Ascending aorta (tissue), 2 donors: ENCODE measurements at places on chromosomes 2 and 18.

DNA sequence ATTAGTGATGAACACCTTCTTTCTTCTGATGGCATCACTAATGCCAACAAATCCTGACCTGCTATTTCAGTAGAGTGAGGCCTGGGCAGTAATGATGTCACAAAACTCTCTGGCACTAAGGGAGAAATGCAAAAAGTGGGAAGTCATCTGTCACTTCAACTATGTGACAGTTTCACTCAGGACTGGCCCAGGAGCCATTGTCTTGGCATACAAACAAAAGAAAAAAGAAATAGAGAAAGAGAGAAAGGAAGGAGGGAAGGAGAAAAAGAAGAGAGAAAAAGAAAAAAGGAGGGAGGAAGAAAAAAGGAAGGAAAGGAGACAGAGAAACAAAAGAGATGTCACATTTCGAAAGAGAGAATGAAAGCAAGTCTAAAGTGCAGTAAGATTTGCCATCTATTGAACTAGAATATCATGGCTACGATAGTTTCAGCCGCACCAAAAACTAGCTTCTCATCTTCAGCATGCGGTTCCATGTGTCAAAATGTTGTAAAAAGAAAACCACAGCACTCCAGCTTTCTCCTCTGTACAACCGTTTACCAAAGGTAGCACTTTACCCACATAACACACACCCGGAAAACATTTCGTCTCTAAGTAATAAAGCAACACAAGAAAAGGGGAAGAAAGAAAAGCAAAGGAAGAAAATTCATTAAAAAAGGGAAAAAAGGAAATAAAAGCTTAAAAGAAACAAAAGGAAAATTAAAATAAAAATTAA, 50.1 kb downstream of the CD226 start:
- H3K4me3 ChIP-seq = no peak overlapping the region
- H3K36me3 ChIP-seq = peaks cover 3% of the 10 kb centered on the region
- no peak for DNase-seq
- H3K4me1 ChIP-seq = no peaks in the 10 kb centered on the region
- no peak overlapping the region for H3K27ac ChIP-seq
- H3K27me3 ChIP-seq = no peaks in the 10 kb centered on the region

DNA sequence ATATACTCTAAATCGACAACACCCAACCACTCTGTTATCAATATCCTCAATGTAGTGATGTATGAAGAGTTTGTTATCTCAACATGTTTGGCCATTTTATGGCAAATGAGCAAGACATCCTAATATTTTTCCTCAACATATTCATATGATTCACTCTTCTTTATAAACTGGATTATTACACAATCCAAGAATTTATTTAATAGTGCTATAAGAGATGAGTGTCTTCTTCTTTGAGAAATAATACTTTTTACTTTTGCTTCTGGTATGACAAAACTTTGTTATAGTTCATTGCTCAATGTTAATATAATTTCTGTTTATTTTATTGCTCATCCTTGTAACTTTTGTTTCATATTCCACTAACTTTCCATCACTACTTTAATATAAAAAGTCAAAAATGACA, 44.3 kb downstream of the SCN9A start:
- H3K27ac ChIP-seq = no peak overlapping the region
- no peaks in the 10 kb centered on the region for H3K4me1 ChIP-seq
- no peaks in the 10 kb centered on the region for H3K36me3 ChIP-seq
- H3K27me3 ChIP-seq = no peaks in the 10 kb centered on the region

- no peaks in the 10 kb centered on the region for H3K4me1 ChIP-seq
- peaks cover 3% of the 10 kb centered on the region for H3K36me3 ChIP-seq
- DNase-seq = no peak
- H3K27ac ChIP-seq = no peak overlapping the region
- no peak overlapping the region for H3K4me3 ChIP-seq
These were observed 112.8 kb downstream of the PHLPP1 start for GRCh38 chr18:62828091-62828640.

DNA sequence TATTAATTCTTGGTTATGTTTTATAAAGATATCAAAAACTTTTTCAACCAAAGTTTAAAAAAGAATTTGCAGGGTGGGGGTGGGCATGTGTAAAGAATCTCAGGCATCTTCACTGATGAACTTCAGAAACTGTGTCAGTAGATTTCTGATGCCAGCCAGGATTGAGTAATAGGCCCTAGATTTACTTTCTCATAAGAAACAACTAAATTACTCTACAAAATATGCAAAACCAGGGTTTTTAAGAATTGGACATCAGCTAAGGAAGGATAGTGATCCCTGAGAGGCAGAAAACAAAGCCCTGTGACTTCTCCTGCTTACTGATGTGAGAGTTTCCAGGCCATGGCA, 11.9 kb upstream of the IL1R1 start:
- no peak overlapping the region for H3K27ac ChIP-seq
- H3K36me3 ChIP-seq = no peaks in the 10 kb centered on the region
- H3K4me3 ChIP-seq = no peak overlapping the region
- DNase-seq = no peak
- no peaks in the 10 kb centered on the region for H3K4me1 ChIP-seq

DNA sequence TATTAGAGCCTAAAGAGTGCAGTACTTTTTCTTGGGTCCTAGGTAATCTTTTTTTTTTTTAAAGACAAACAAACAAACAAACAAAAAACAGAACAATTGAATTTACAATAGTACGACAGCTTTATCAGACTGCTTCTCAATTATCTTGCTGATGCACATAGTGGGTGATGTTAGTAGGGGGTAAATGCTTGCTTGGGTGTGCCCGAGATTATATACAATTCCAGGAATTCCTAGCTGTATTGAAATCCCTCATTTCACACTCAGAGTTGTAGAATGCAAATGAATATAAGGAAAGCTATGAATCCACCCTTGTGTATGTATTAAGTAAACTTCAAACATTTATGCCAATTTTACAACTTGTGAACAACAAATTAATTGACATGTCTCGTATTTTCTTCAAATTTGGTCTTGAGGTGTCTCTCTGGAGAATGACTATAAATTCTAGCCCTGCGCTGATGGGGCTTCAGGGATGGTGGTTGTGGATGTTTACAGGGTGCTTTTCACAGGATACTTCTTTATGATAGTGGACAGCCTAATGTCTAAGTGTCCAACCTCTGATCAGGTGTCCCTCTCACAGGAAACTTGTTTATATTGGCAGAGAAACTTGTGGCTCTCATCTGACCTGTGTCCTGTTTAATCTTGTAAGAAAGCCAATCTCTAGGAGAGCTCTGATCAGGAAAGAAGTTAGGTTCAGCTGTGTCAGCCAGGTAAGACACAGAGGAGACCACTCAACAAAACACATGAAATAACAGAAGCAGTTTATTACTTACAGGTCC, 61.9 kb upstream of the SLC39A10 start:
- H3K4me3 ChIP-seq = no peak overlapping the region
- no peaks in the 10 kb centered on the region for H3K4me1 ChIP-seq
- no peak for DNase-seq
- no peak overlapping the region for H3K27ac ChIP-seq
- no peaks in the 10 kb centered on the region for H3K27me3 ChIP-seq

GRCh38 chr2:103823847-103824246, 1030.1 kb upstream of the POU3F3 start:
- DNase-seq = no peak
- no peak overlapping the region for H3K4me3 ChIP-seq
- no peak overlapping the region for H3K27ac ChIP-seq
- no peaks in the 10 kb centered on the region for H3K36me3 ChIP-seq
- H3K27me3 ChIP-seq = no peaks in the 10 kb centered on the region

DNA sequence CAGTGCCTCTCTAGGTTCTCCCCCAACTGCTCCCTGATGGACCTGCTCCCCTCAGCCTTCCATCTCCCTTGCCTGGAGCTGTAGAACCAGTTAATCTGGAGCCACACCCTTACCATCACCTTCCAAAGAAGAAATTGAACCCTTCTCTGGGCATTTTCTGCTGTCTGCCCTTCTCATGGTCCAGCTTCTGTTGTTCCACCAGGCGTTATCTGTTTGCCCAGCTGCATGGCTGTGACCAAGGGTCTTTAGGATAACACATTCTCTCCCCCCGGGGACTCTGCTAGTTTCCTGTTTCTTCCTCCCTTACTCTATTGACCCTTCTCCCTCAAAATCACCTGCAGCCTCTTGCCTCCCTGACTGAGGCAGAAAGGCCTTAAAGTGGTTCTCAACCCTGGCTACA, 3.2 kb upstream of the ANKRD53 start:
- no peak overlapping the region for H3K4me3 ChIP-seq
- DNase-seq = no peak
- H3K27me3 ChIP-seq = no peaks in the 10 kb centered on the region
- no peak overlapping the region for H3K27ac ChIP-seq

DNA sequence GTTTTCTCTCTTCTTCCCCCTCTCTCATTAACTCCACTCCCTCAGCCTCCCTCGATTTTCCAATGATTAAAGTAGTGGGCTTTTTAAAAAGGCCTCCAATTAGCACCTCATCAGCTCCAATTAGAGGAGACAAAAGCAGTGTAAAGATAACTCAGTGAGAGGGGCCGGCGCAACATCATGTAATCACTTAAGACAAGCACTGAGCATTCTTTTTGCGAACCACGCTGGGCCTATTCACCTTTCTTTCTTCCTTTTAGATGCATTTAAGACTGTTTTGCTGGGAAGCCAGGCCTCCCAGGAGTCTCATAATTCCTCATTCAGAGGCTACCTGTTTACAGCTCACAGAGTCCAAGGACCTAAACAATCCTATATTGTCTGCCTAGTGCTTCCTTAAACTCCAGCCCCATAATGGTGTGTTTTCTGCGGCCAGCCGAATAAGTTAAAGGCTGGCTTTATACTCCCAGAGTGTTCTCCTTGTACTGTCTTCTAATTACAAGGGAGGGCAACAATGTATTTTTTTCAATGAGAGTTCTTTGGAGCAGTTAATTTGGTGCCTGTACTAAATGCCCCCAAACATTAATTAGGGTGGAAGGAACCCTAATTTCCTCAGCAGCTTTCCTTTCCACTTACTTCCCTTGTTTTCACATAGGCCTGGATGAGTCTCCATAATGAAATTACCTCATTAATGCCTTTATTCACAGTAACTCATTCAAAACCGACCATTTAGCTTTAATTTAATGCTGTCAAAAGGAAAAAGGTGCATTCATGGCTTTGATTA, 28.0 kb upstream of the LMAN1 start:
- no peak overlapping the region for H3K4me3 ChIP-seq
- no peak overlapping the region for H3K27ac ChIP-seq
- H3K36me3 ChIP-seq = no peaks in the 10 kb centered on the region
- DNase-seq = no peak
- no peaks in the 10 kb centered on the region for H3K27me3 ChIP-seq
- H3K4me1 ChIP-seq = no peaks in the 10 kb centered on the region

DNA sequence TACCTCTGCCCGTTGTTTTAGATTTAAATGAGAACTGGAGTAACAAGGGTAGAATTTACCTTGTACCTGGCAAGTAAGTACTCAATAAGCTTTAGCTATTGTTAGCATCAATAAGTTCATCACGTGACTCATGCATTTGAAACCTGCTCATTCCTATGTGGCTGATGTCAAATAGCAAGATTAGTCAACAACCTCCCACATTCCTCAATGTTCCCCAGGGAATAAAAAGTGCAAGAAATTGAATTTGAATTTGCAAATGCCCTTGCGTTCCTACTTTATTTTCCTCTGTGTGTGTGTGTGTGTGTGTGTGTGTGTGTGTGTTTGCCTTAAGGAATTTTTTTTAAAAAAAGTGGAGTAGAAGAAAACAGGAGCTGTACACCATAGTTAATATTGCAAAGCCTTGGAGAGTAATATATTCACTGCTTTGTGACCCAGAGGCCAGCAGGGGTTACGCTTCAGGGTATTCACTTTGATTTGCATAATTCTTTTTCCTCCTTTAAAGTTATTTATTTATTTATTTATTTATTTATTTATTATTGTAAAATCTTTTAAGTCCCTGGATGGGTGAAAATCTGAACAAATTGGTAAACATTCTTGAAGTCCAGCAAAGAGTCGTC, 43.9 kb upstream of the DNAH7 start:
- no peaks in the 10 kb centered on the region for H3K4me1 ChIP-seq
- no peaks in the 10 kb centered on the region for H3K36me3 ChIP-seq
- H3K4me3 ChIP-seq = no peak overlapping the region
- H3K27me3 ChIP-seq = no peaks in the 10 kb centered on the region
- H3K27ac ChIP-seq = peak overlapping the region; percentile 54
- DNase-seq = no peak

GRCh38 chr2:12935796-12936195, 219.1 kb downstream of the TRIB2 start:
- H3K36me3 ChIP-seq = no peaks in the 10 kb centered on the region
- H3K27me3 ChIP-seq = no peaks in the 10 kb centered on the region
- H3K4me1 ChIP-seq = no peaks in the 10 kb centered on the region
- no peak for DNase-seq
- H3K27ac ChIP-seq = peak overlapping the region; percentile 38

- H3K27me3 ChIP-seq = no peaks in the 10 kb centered on the region
- H3K36me3 ChIP-seq = peaks cover 7% of the 10 kb centered on the region
- no peak for DNase-seq
- no peak overlapping the region for H3K4me3 ChIP-seq
These were observed 44.0 kb downstream of the DNMT3A start for GRCh38 chr2:25297738-25298137.

DNA sequence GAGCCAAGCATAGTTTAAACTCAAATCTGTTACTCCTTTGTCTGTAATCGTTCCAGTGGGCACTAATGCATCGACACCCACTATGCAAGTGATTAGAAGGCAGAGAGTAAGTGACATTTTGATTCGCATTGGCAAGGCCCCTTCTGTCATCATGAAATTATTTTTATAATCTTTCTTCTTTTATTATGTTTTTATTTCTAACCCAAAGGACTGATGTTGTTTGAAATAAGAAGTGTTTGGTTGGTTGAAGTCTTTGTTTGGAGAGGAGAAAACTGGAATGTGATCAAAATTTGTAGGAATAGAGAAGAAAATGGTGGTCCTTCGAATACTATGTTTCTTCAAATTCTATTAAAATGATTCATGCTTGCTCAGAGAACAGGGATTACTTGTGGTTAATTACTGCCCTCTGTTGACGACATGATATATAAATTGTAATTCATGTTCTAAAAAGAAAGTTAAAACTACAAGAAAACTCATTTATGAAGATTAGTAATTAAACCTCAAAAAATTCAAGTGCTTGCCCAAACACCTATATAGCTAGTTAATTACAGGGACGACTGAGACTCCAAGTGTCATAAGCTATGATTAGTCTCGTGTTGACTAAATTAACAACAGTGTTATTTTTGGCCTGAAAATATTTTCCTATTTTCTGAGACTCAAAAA, 26.4 kb upstream of the TFPI start:
- H3K27ac ChIP-seq = no peak overlapping the region
- DNase-seq = no peak
- no peaks in the 10 kb centered on the region for H3K36me3 ChIP-seq

GRCh38 chr2:60806988-60807681, 51.1 kb downstream of the PAPOLG start:
- DNase-seq = no peak
- H3K36me3 ChIP-seq = peaks cover 2% of the 10 kb centered on the region
- no peaks in the 10 kb centered on the region for H3K27me3 ChIP-seq
- no peaks in the 10 kb centered on the region for H3K4me1 ChIP-seq
- H3K4me3 ChIP-seq = no peak overlapping the region
- no peak overlapping the region for H3K27ac ChIP-seq

DNA sequence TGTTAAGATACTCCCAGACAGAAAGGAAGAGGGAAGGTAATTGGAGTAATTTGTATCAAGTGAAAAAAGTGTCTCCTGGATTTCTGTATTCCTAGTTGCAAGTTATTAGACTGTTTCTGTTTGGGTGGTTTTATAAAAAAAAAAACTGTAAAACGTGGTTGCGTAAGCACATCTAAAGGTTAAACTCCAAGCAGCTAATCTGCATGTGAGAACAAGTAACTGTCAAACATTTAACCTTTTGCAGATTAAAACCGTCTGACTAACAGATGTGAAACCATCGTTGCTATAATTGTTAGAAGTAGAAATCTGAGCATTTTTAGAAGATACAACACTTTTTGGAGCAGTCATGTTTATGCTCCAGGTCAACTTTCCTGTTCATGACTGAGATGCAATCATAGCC, 72.3 kb downstream of the AFF3 start:
- no peak overlapping the region for H3K4me3 ChIP-seq
- no peaks in the 10 kb centered on the region for H3K27me3 ChIP-seq
- H3K36me3 ChIP-seq = no peaks in the 10 kb centered on the region
- no peak overlapping the region for H3K27ac ChIP-seq
- DNase-seq = no peak
- H3K4me1 ChIP-seq = no peaks in the 10 kb centered on the region
